ENCODE measurements at places on chromosomes 7 and 10.

- DNase-seq: no peak
Observed at GRCh38 chr7:134724606-134725005, 54.8 kb upstream of the CALD1 start.

- DNase-seq: no peak
Observed at GRCh38 chr10:97138174-97138573, 47.6 kb downstream of the SLIT1 start.

- DNase-seq: no peak
Observed at GRCh38 chr7:7943951-7944350, 24.6 kb upstream of the GLCCI1 start.

- DNase-seq: no peak
Observed at GRCh38 chr7:72429316-72429715, 17.2 kb upstream of the CALN1 start.

GRCh38 chr7:44338600-44338999, 13.2 kb upstream of the CAMK2B start:
- no peak for DNase-seq

DNA sequence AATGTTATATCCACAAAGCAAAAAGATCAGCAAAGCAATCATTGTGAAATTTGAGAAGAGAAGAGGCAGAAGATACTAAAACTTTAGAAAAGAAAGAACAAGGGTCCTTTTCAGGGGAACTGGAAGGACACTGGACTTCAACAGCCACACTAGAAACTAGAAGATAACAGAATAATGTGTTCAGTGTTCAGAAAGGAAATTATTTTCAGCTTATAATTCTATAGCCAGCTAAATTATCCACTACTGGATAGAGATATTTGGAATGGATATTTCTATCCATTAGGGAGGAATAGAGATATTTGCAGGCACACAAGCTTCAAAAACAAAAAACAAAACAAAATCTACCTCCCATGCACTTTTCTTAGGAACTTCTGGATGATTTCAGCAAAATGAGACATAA, 12.8 kb downstream of the ANXA11 start:
- DNase-seq: no peak

DNA sequence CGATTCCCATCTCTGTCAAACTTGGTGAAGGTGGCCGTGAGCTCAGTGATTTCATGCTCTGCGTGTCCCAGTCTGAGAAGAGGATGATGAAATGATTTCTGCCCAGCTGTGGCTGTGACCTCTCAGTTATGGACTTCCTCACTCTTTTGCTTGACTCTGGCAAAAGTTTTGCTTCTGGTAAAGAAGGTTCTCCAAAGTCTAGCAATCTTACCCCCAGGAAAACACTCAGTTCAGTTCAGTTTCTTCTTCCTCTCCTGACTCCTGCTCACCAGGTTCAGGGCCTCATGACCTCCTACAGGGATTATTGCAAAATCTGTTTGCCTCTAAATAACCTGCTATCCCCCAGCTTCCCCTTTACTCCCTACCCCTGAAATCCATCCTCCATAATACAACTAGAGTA, 4.9 kb upstream of the BLOC1S2 start:
- no peak for DNase-seq

GRCh38 chr10:127878475-127879055, 14.2 kb downstream of the CLRN3 start:
- DNase-seq: no peak

DNA sequence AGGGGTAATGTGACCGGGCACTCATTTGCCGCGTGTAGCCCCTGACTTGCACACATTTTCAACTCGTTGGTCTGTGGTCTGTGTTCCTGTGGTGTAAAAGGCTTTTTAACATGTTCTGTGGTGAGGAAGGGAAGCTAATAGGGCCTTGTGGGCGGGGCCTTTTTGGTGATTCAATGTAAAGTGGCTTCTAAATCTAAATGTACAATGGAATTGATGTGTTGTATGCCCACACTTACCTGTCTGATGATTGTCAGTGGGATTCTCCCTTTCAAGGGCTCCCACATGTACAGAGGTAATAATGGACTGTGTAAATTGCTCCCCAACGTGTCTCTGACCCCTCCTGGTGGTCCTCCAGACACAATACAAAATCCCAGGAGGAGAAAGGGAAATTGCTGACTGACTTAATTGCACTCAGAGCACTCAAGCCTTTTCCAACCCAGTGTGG, 43.1 kb upstream of the GATAD1 start:
- DNase-seq: peak; percentile 26

- no peak for DNase-seq
Observed at GRCh38 chr10:29617880-29618340, 16.9 kb downstream of the SVIL start.

GRCh38 chr7:139532636-139533155, 9.2 kb downstream of the CLEC2L start:
- DNase-seq: no peak

- DNase-seq: no peak
Observed at GRCh38 chr7:80133361-80134114, 1.1 kb upstream of the GNAI1 start.

GRCh38 chr10:132335189-132336063, 3.4 kb downstream of the LRRC27 start:
- DNase-seq: peak; percentile 33

DNA sequence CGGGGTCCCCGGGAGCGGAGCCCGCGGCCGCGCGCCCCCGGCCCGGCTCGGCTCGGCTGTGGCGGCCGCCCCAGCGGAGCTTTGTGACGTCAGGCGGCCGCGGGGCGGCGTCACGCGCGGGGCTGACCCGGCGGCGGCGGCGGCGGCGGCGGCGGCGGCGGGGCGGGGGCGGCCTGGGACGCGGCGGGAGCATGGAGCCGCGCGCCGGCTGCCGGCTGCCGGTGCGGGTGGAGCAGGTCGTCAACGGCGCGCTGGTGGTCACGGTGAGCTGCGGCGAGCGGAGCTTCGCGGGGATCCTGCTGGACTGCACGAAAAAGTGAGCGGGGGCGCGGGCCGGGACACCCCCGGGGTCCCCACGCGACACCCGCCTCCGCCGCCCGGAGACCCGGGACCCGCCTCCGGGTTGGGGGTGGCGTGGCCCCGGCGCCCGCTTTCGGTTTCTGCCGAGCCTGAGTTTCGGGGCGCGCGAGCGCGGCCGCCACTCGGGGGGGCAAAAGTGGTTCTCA, at the start of gene PWWP2B:
Gene PWWP2B, plus strand, starts transcription at position 165 of the 506 bp plus-strand sequence. Its CDS starts 27 bp downstream, at position 192.
- peak; percentile 45 for DNase-seq

- no peak for DNase-seq
Observed at GRCh38 chr10:76270464-76270863, 839.0 kb downstream of the LRMDA start.
